Endothelial cell of coronary artery (primary cell): ENCODE measurements at places on chromosomes 4 and X. TPM values are rescaled to one million over a fixed set of nuclear protein-coding genes. Genes with fewer than 3 reads are reported as not detected.

Gene DRP2
- total RNA-seq = 0.18 and 0.47 TPM in 2 replicates

Gene DCAF12L1
- total RNA-seq = 0.09 and 0.63 TPM in 2 replicates

Gene ZNF157
- not detected in 2 replicates for total RNA-seq

Gene ZFYVE28
- 4.0 and 12.3 TPM in 2 replicates for total RNA-seq

Gene KCNIP4
- total RNA-seq = not detected in 2 replicates

Gene TNMD
- total RNA-seq = not detected in 2 replicates

Gene SEPTIN6
- total RNA-seq = 13.3 and 16.6 TPM in 2 replicates

Gene ARHGAP36
- 0.09 TPM in 1 of 2 replicates, not detected in the other for total RNA-seq

Gene RPA4
- 1.3 and 1.4 TPM in 2 replicates for total RNA-seq

Gene MAGED2
- 196 and 221 TPM in 2 replicates for total RNA-seq

Gene TIGD2
- 2.1 and 3.1 TPM in 2 replicates for total RNA-seq

Gene NXF2B
- not detected in 2 replicates for total RNA-seq

Gene MPP1
- 17.2 and 21.7 TPM in 2 replicates for total RNA-seq
